ENCODE measurements at places on chromosomes 2 and 18. TPM values are rescaled to one million over a fixed set of nuclear protein-coding genes. Genes with fewer than 3 reads are reported as not detected.
A peak's percentile ranks its signal among the peaks of the same experiment; 100 is the strongest.

Gene CPO
- not detected for total RNA-seq

Gene MOGAT1
- not detected for total RNA-seq

Gene TUBB8B
- total RNA-seq, result not detected

Gene TSN
- total RNA-seq, result 45.4 TPM

Gene XDH
- total RNA-seq, result not detected

Gene MRPS5
- 59.5 TPM for total RNA-seq

Gene EHBP1
- total RNA-seq, result 48.7 TPM

Gene COL5A2
- total RNA-seq, result 3.0 TPM

Gene SYT4
- total RNA-seq, result not detected

Gene EEF1B2
- 786 TPM for total RNA-seq

DNA sequence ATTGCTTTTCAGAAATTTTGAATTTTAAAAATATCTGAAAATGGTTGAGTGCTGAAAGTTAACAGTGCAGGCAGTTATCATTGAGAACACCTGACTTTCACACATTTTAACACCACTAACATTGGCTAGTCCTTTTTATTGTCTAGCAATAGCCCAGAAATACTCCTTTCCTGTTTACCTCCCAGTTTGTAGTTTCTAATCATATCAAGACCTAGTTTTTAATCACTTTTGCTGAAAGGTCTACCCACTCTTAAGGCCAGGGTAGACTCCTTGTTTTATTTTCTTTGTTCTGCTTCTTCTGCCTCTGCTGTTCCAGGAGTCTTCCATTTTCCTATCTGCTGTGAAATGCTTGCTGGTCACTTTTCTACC is 72.1 kb downstream of the UBE2E3 start:
- H3K36me3 ChIP-seq, result no peaks in the 10 kb centered on the region
- H3K27ac ChIP-seq, result no peak overlapping the region
- H3K4me3 ChIP-seq, result no peak overlapping the region
- no peaks in the 10 kb centered on the region for H3K4me1 ChIP-seq
- no peak for DNase-seq
- no peaks in the 10 kb centered on the region for H3K27me3 ChIP-seq

GRCh38 chr2:56801770-56802169 is 618.0 kb downstream of the CCDC85A start:
- H3K4me3 ChIP-seq, result no peak overlapping the region
- no peaks in the 10 kb centered on the region for H3K36me3 ChIP-seq
- H3K27me3 ChIP-seq, result no peaks in the 10 kb centered on the region
- H3K4me1 ChIP-seq, result no peaks in the 10 kb centered on the region
- no peak overlapping the region for H3K27ac ChIP-seq

GRCh38 chr18:8707556-8708300 is 2.4 kb downstream of the MTCL1 start:
- H3K27me3 ChIP-seq, result no peaks in the 10 kb centered on the region
- peaks cover 7% of the 10 kb centered on the region for H3K4me1 ChIP-seq
- no peaks in the 10 kb centered on the region for H3K36me3 ChIP-seq
- DNase-seq, result peak; percentile 43
- no peak overlapping the region for H3K4me3 ChIP-seq

- H3K27ac ChIP-seq, result no peak overlapping the region
- H3K36me3 ChIP-seq, result no peaks in the 10 kb centered on the region
- H3K4me1 ChIP-seq, result no peaks in the 10 kb centered on the region
- H3K4me3 ChIP-seq, result no peak overlapping the region
- H3K27me3 ChIP-seq, result no peaks in the 10 kb centered on the region
These were observed 662.1 kb downstream of the LRP1B start for GRCh38 chr2:141468761-141469160.

GRCh38 chr2:231170055-231170454 is 28.4 kb upstream of the ARMC9 start:
- no peak overlapping the region for H3K4me3 ChIP-seq
- H3K4me1 ChIP-seq, result peaks cover 15% of the 10 kb centered on the region
- peaks cover 66% of the 10 kb centered on the region for H3K36me3 ChIP-seq
- no peak for DNase-seq

DNA sequence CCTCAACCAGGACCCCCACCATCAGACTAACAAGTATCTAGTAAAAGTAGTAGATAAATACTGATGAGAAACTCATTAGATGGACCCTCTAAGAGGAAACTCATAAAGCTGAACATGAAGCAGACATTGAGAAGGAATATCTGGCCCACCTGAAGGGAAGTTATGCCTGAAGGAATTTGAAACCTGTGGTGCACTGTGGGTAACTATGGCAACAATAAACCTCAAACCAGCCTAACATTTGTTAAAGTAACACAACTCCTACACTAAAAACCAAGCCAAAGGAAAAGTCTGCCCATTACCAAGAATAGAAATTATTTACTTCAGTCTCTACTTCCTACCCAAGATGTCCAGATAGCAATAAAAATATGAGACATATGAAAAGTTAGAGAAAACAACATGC is 43.4 kb downstream of the KIAA1328 start:
- peak; percentile 39 for DNase-seq
- H3K36me3 ChIP-seq, result no peaks in the 10 kb centered on the region
- no peaks in the 10 kb centered on the region for H3K27me3 ChIP-seq
- H3K4me1 ChIP-seq, result peaks cover 4% of the 10 kb centered on the region
- no peak overlapping the region for H3K4me3 ChIP-seq
- no peak overlapping the region for H3K27ac ChIP-seq

DNA sequence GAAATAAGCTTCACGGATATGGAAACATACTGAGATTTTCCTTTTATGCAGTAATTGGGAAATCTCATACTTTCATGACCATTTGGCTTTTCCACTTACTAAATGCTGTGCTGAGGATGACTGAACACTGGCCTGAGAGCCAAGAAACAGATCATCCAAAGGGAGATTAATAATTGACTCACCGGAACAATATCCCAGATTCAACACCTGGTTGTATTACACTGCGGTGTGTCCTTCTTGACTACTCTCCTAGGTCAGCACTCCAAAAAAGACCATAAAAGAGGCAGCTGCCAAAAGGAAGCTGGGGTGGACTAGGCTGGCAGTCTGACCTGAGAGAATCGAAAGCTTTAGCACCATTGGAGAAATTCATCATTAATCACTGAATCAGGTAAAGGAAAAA is 469.1 kb downstream of the CBLN2 start:
- H3K27ac ChIP-seq, result no peak overlapping the region
- H3K4me1 ChIP-seq, result no peaks in the 10 kb centered on the region
- no peaks in the 10 kb centered on the region for H3K36me3 ChIP-seq
- no peaks in the 10 kb centered on the region for H3K27me3 ChIP-seq
- H3K4me3 ChIP-seq, result no peak overlapping the region

- H3K4me1 ChIP-seq, result no peaks in the 10 kb centered on the region
- DNase-seq, result no peak
- no peak overlapping the region for H3K4me3 ChIP-seq
- H3K27me3 ChIP-seq, result no peaks in the 10 kb centered on the region
- no peaks in the 10 kb centered on the region for H3K36me3 ChIP-seq
These were observed 71.9 kb downstream of the RNF152 start for GRCh38 chr18:61820882-61821281.

DNA sequence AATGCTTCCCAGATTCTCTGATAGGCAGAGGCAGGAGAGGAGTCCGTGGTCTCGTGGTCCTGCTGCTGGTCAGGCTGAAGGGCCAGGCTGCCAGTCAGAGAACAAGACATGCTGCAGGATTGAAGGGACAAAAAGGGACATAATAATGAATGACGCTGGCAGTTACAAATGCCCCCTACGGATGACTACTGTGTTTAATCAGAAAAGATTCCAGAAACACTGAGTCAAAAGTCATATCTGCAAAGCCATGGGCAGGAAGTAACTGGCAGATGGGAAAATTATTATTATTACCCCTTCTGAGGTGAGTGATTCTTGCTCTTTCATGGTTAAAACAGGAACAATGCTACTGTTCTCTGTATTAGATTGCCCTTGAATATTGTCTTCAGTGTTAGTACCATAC is 19.0 kb downstream of the LCT start:
- no peak for DNase-seq
- H3K4me3 ChIP-seq, result no peak overlapping the region
- no peak overlapping the region for H3K27ac ChIP-seq
- no peaks in the 10 kb centered on the region for H3K4me1 ChIP-seq

GRCh38 chr2:221202431-221202830 is 369.7 kb downstream of the EPHA4 start:
- peak overlapping the region; percentile 32 for H3K27ac ChIP-seq
- H3K4me3 ChIP-seq, result peak overlapping the region; percentile 18
- no peaks in the 10 kb centered on the region for H3K36me3 ChIP-seq
- DNase-seq, result no peak

GRCh38 chr2:75100011-75100800 is 99.1 kb downstream of the TACR1 start:
- peak; percentile 78 for DNase-seq
- H3K4me3 ChIP-seq, result no peak overlapping the region
- peaks cover 3% of the 10 kb centered on the region for H3K27me3 ChIP-seq

GRCh38 chr2:105785095-105785847 is 40.6 kb downstream of the NCK2 start:
- H3K4me3 ChIP-seq, result no peak overlapping the region
- no peaks in the 10 kb centered on the region for H3K27me3 ChIP-seq
- H3K4me1 ChIP-seq, result no peaks in the 10 kb centered on the region
- H3K36me3 ChIP-seq, result no peaks in the 10 kb centered on the region
- no peak overlapping the region for H3K27ac ChIP-seq
- DNase-seq, result no peak

- H3K4me3 ChIP-seq, result no peak overlapping the region
- peak; percentile 83 for DNase-seq
- H3K27me3 ChIP-seq, result no peaks in the 10 kb centered on the region
- no peaks in the 10 kb centered on the region for H3K4me1 ChIP-seq
- H3K27ac ChIP-seq, result no peak overlapping the region
These were observed 77.3 kb upstream of the PHLPP1 start for GRCh38 chr18:62637807-62638687.

DNA sequence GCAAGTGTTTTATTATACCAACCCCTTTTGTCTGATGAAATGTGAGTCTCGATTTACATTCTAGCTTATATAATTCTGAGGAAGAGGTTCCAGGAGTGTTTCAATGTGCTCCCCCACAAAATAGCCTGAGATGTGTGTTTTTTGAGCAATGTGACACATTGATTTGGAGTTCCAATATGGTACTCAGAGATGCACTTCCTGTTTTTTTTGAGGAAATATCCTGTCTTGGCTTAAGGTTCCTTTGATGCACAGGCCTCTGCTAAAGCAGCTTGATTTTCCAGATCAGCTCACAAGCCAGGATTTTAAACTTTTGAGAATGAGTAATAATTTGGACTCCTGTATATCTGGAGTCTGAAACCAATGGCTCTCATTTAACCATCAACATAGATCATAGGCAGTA is 221.4 kb downstream of the ACTR3 start:
- H3K36me3 ChIP-seq, result no peaks in the 10 kb centered on the region
- H3K4me3 ChIP-seq, result no peak overlapping the region
- H3K4me1 ChIP-seq, result no peaks in the 10 kb centered on the region
- H3K27ac ChIP-seq, result no peak overlapping the region
- DNase-seq, result no peak

DNA sequence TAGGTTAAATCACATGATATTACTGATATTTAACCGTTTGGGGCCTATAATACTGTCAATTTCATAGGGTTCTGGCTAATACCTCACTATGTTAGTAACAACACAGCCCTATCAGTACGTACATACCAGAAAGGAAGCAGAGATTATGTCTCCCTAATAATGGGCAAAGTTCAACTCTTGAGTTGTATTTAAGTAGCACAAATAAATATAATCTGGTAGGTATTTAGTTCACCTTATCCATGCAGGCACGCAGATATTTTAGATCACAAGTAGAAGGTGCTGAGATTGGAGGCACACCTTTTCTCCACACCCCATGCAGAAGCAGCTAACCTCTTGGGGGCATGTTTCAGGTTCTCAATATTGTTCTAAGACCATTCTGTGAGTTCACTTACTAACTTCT is 118.9 kb downstream of the IRS1 start:
- DNase-seq, result no peak
- H3K4me3 ChIP-seq, result no peak overlapping the region
- no peaks in the 10 kb centered on the region for H3K36me3 ChIP-seq
- H3K27me3 ChIP-seq, result no peaks in the 10 kb centered on the region
- H3K4me1 ChIP-seq, result no peaks in the 10 kb centered on the region

DNA sequence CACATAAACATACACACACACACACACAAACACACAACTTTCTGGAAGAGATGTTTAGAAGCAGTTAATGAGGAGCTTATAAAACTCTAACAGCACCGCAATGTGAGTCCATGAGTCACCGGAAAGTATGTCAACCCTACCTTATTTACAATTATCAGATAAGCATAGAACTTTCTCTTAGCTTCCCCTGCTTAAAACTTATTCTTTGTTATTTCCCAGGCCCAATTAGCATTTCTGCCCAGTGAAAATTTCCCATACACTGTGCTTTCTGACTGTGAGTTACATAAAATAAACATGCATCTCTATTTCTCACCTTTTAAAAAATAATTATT is 737.6 kb downstream of the LRP1B start:
- H3K4me3 ChIP-seq, result no peak overlapping the region
- no peaks in the 10 kb centered on the region for H3K27me3 ChIP-seq
- H3K4me1 ChIP-seq, result no peaks in the 10 kb centered on the region

DNA sequence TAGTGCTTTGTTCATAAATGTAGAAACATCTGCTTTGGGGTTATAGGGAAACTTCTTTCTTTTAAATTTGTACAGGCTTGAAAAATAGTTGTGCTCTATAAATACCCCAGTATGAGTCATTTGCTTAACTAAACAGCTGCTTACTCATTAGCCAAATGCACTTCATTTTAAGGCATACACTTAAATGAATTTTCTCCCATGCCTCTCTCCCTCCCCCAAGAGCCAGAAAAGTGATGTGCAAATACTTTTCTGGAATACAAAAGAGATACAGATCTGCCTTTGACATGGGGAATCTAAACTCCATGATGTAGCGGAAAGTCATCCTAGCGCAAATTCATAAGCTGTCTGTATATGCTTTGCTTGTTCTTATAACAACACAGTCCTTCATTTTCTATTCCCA is 469.4 kb downstream of the DLGAP1 start:
- H3K27ac ChIP-seq, result no peak overlapping the region
- peaks cover 31% of the 10 kb centered on the region for H3K4me1 ChIP-seq
- no peaks in the 10 kb centered on the region for H3K36me3 ChIP-seq
- DNase-seq, result no peak
- H3K4me3 ChIP-seq, result no peak overlapping the region

DNA sequence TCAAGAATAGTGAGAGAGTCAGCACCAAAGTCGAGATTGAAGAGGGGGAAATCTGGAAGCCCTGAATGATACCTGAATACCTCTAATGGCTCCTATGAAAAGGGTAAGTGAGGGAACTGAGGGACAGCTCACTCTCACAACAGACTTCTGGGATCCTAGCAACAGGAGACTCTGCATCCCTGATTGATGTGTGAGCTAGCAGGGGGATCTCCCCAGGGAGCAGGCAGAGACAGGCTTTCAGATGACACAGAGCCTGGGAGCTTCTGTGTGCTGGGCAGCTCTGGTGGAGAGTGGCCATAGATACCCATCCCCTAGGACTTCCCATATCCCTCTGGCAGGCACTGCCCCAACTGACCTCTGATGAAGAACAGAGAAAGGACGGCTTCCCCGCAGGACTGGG is 206.2 kb downstream of the EXOC6B start:
- no peaks in the 10 kb centered on the region for H3K4me1 ChIP-seq
- no peak for DNase-seq
- no peaks in the 10 kb centered on the region for H3K36me3 ChIP-seq
- H3K27ac ChIP-seq, result no peak overlapping the region
- no peaks in the 10 kb centered on the region for H3K27me3 ChIP-seq
- H3K4me3 ChIP-seq, result no peak overlapping the region

GRCh38 chr2:74148457-74149246 is 940 bp upstream of the BOLA3 start:
- peak overlapping the region; percentile 76 for H3K4me3 ChIP-seq
- no peak for DNase-seq
- H3K36me3 ChIP-seq, result peaks cover 32% of the 10 kb centered on the region
- peak overlapping the region; percentile 57 for H3K27ac ChIP-seq
- no peaks in the 10 kb centered on the region for H3K27me3 ChIP-seq
- peaks cover 66% of the 10 kb centered on the region for H3K4me1 ChIP-seq
